ENCODE measurements at places on chromosomes 3 and 15. TPM values are rescaled to one million over a fixed set of nuclear protein-coding genes. Genes with fewer than 3 reads are reported as not detected.

DNA sequence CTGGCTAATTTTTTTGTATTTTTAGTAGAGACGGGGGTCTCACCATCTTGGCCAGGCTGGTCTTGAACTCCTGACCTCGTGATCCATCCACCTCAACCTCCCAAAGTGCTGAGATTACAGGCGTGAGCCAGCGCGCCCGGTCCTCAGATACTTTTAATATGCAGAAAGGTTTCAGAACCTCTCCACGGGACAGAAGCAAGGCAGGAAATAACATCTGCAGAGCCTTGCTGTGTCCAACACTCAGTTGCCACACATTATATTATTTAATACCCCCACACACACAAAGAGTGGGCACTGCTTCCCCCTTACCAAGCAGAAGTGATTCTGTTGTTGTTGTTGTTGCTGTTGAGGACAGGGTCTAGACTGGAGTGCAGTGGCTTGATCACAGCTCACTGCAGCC, 28.0 kb downstream of the OSBPL10 start:
- DNase-seq = no peak

The RTP2 gene
- not detected for total RNA-seq

DNA sequence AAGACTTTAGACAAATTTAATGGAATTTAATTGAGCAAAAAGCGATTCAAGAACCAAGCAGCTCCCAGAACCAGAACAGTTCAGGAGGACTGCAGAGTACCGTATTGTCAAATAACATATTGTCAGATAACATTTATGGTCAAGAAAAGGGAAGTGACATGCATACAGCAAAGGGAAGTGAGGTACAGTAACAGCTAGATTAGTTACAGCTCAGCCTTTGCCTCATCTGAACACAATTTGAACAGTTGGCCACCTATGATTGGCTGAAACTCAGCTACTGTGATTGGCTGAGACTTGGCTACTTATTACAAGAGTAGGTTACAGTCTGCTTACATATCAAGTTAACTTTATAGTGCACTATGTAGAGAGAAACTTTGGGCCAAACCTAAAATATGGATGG, 21.9 kb downstream of the ZFAND6 start:
- DNase-seq = no peak

GRCh38 chr15:57205996-57206395, 170.3 kb upstream of the CGNL1 start:
- DNase-seq = no peak

GRCh38 chr3:120450600-120451271, at the start of gene FSTL1:
Gene FSTL1, minus strand, starts transcription at chr3:120450992. Its CDS starts 246 bp downstream, at chr3:120450746.
- peak; percentile 84 for DNase-seq

GRCh38 chr15:58447271-58448010, 15.7 kb downstream of the LIPC start:
- peak; percentile 90 for DNase-seq

DNA sequence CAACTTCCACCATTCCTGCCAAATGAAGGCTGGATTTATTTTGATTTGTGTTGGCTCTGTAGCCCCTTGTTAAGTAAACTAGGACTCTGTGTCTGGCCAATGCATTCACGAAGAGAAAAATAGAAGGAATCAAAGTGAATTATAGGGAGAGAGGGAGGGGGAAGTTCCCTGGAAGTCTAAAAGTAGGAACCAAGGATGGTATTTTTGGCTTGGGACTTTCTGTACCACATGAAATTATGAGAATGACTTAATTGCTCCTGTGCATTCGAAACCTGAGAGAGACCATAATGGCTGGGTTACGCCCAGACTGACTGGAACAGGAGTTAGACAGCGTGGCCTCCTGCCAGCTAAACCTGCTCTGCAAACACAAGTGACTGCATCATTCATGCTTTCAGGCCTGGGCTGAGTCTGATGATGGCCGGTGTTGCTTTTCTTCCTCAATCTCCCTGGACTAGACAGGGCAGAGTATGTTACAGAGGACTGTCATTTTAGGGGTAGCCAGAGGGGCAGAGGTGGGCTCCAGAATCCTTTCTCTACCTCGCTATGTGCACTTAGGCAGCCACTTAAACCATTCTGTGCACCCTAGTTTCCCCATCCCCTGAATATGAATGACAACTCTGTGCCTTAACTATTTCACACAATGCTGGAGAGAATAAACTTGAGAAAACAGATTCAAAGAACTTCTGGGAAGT, 58.9 kb downstream of the MYO1E start:
- peak; percentile 87 for DNase-seq

The SPINK8 gene
- total RNA-seq = not detected

GRCh38 chr3:195204360-195205163, 66.4 kb downstream of the XXYLT1 start:
- DNase-seq = peak; percentile 35

The CA12 gene
- 5.0 TPM for total RNA-seq

The CACNA1D gene
- 0.86 TPM for total RNA-seq

DNA sequence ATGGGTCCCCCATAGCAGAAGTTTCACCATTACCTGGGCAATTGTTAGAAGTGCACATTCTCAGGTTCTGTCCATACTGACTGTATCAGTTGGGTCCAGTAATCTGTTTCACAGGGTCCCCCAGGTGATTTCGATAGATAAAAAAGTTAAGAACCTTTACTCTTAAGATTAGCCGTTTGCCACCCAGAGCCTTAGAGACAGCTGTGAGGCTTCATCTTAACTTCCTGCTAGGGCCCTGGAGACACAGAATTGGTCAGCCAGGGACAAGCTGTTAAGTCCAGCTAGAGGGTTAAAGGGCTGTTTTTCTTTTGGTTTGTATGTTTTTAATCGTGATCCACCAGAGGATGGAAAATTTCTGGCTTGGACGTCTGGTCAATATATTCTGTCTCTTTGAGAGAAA, 6.7 kb downstream of the FAM162A start:
- DNase-seq = no peak
